NAMALWA (cell line): ENCODE measurements at places on chromosomes 16 and 17.

DNA sequence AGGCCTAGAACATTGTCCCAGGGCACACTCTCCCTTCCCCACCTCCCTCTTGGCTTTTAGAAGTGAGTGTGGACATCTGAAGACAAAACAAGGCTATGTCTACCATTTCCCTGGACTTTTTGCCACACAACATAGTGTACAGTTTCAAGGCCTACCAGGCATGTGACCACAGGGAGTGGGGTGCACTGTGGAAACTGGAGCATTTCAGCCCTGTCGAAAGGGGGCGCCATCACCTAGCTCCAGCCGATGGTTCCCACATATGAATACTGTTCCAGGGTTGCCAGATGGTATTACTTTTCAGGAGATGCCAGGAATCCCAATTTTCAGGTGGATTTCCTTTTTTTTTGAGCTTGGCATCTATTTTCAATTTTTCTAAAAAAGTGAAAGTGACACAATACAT is 140.7 kb downstream of the KATNIP start:
- peak; percentile 39 for DNase-seq

- DNase-seq, result no peak
Observed at GRCh38 chr16:24550295-24550694, 10.9 kb downstream of the RBBP6 start.

GRCh38 chr17:1643293-1643998 is 2.1 kb downstream of the SCARF1 start:
- DNase-seq, result peak; percentile 72

GRCh38 chr17:49730078-49730784 is 22.5 kb upstream of the SLC35B1 start:
- no peak for DNase-seq

GRCh38 chr17:65131240-65131639 is 5.9 kb upstream of the RGS9 start:
- DNase-seq, result no peak

- peak; percentile 45 for DNase-seq
Observed at GRCh38 chr17:18246880-18247612, 11.5 kb downstream of the FLII start.

GRCh38 chr16:65278874-65279273 is 157.0 kb upstream of the CDH11 start:
- DNase-seq, result no peak

GRCh38 chr17:49494986-49495841 is at the start of gene NGFR:
Gene NGFR (plus strand): TSS chr17:49495293. CDS start chr17:49495418, 125 bp downstream.
- peak; percentile 59 for DNase-seq

GRCh38 chr17:72005332-72006163 is 115.3 kb upstream of the SOX9 start:
- DNase-seq, result no peak

GRCh38 chr16:82373976-82374375 is 204.0 kb upstream of the MPHOSPH6 start:
- DNase-seq, result no peak

- DNase-seq, result no peak
Observed at GRCh38 chr16:459761-460160, 34.3 kb downstream of the RAB11FIP3 start.

DNA sequence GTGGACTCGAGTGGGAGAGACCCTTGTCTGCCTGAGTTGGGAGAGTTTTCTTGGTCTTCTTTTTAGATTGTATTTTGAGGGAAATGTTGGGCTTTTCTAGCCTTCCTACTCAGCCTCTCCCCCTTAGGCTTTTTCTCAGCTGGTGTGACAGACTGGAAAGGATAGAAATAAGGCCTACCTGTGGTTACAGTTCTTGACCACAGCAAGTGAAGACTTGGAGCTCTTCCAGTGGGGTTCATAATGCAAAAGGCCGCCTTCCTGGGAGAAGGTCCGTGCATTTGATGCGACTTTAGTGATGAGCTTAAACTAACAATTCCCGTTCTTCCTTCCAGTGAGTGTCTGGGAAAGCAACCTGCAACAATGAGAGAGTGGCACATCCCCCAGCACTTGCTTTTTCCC is 56.8 kb downstream of the B9D1 start:
- peak; percentile 15 for DNase-seq

DNA sequence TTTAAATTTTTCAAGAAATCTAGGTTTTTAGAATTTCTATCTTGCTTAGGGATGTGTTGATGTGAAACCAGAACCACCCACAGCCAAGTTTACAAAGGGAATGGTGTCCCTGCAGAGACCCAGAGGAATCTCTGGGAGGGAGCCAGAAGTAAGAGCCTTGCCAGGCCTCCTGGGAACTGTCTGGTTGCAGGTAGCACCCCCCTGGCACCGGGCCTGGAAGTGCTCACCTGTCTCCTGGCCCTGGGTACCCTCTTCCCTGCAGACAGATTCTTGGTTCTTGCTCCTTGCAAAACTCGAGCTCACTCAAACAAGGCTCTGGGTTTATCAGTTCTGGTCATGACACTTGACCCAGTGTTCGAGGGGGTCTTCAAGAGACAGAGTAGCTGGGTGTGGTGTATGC is 24.6 kb upstream of the ZFP90 start:
- no peak for DNase-seq

- DNase-seq, result no peak
Observed at GRCh38 chr16:13921328-13921727, 1.4 kb downstream of the ERCC4 start.

DNA sequence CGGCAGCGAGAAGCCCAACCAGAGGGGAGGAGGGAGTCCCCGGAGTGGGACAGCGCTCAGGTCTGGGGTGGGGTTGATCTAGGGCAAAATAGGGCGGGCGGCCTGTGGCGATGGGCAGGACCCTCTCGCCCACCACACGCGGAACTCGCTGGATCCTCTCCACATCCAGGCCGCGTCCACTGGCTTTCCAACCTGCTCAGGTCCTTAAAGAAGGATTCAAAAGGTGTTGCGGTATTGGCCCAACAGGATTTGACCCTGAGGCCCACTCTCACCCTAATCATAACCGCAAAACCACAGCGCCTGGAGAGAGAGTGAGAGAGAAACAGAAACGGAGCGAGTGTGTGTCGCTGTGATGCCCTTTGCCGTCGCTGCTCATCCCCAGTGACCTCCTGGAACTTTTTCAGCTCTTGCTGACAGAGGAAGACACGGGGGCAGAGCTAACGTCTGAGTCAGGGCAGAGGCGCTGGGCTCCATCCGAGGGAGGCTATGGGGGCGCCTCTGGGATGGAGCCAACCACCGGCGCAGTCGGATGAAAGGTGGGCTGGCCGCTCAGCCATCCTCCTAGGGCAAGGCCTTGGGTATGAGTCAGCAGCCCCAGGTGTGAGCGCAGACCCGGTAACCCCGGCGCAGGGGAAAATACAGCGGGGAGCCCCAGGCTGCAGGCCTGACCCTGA is 16.7 kb upstream of the OR1F1 start:
- DNase-seq, result no peak

GRCh38 chr17:76085731-76086366 is 6.9 kb downstream of the ZACN start:
- no peak for DNase-seq

DNA sequence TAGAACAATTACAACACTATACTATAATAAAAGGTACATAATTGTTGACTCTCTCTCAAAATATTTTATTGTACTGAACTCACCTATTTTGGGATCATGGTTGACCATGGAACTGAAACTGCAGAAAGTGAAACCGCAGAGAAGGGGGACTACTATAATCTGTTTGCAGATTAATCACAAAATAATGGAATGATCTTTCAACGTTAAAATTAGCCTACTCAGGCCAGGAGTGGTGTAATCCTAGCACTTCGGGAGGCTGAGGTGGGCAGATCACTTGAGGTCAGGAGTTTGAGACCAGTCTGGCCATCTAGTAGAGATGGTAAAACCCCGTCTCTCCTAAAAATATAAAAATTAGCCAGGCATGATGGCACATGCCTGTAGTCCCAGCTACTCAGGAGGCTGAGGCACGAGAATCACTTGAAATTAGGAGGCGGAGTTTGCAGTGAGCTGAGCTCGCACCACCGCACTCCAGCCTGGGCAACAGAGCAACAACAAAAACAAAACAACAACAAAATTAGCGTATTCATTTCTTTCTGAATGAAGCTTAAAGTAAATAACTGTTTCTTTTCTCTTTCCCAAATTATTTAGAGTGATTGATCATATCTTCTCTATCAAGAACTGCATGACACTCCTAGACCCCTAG is 45.6 kb downstream of the IKZF3 start:
- DNase-seq, result no peak
